NAMALWA (cell line): ENCODE measurements at places on chromosomes 1 and 21.

GRCh38 chr21:43851593-43851992 lies 13.4 kb upstream of the AGPAT3 start:
- DNase-seq: no peak

DNA sequence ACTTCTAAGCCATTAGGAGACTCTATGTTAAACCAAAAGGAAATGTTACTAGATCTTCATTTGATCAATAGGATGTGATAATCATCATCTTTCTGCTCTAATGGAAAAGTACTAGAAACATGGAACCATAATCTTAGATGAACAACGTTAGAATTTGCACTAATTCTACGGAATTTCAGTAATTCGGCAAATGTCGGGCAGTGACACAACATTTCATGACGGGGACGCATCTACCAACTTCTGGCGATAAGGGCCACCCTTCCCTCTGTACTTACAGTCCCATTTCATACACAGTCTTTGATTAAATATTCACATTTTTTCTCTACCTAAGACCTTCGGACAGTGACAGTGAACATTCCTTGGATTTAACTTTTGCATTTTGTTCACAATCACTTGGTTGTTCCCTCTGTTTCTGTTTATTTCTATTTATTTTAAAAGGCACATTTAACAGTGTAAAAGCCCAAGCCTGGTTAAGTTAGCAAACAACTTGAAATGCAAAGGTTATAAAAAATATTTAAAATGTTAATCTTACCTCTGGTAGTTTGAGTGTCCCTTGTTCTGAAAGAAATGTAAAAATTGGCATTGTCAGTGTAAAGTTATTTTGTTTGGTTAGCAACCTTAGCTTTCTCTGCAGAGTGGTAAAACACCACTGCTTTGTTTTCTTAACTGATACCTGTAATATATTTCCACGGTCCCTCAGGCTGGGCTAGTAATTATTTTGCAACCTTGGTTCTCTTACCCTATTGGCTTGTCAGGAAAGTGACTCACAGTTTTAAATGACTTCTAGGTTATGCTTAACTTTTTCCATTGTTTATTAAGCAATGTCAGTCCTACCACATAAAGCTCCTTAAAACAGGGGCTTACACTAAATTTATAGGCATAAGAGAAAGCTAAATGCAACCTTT lies 276.9 kb downstream of the VAV3 start:
- no peak for DNase-seq

DNA sequence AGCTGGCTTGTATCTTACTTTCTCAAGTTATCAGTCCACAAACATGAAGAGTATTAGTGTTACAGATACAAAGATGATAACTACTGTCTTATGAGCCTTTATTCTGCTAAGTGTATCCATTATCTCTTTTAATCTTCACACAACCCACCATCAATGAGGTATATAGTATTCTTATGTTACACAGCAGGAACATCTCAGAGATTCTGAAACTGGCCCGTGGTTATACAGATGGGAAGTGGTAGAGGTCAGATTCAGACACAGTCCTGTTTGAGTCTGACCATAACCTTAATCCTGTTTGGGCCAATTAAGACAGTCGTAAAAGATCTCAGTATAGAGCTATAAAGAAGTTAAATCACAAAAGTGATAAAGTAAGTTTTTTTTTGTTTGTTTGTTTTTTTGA lies 5.1 kb upstream of the TMEM269 start:
- DNase-seq: no peak

DNA sequence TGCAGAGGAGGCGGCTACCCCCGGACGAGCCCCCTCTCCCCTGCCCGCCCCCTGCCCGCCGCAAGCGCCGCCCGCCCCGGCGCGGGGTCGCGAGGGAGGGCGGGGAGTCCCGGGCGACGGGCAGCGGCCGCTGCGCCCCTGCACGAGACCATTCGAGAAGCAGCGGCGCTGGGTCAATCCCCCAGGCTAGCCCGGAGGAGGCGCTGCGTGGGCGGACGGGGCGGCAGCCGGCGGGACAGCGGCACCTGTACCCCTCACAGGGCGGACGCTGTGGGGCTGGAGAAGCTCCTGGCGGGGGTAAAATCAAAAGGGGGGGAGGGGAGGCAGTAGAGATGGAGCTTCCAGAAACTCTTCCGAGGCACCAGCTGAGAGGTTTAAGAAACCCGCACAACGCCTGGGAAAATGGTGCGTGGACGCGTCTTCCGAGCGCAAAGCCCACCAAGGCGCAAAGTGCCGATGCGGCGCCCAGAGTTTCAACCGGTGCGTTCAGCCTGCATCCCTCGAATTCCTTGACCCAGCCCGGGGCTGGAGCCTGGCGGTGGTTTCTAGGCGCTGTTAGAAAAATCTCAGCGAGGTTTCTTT lies at the start of gene PLPPR5:
Gene PLPPR5, minus strand, starts transcription at position 1 of the 582 bp plus-strand sequence. CDS start 190 bp downstream, outside the sequence.
- DNase-seq: no peak

- no peak for DNase-seq
Observed at GRCh38 chr1:183962903-183963302, 74.6 kb downstream of the COLGALT2 start.

DNA sequence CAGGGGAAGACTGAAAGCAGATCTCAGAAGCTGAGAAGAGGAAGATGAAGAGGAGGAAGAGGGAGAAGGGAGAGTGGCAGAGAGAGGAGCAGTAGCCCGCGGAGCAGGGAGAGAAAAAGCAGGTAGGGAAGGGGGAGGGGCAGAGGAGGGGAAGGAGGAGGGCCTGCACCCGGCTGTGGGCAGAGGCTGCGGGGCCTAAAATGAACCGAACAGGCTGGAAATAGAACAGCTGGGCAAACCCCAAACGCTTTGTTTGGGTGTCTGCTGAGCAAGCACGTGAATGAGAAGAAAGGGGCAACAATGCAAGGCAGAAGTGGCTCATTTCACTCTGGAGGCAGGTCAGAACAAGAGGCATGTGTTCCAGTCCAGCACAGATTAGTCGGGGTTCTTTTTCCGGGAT lies 33.5 kb downstream of the KCNC4 start:
- peak; percentile 34 for DNase-seq

GRCh38 chr1:225572422-225572821 lies 80.5 kb downstream of the ENAH start:
- no peak for DNase-seq

GRCh38 chr1:116763787-116764465 lies 9.7 kb downstream of the CD2 start:
- peak; percentile 8 for DNase-seq

DNA sequence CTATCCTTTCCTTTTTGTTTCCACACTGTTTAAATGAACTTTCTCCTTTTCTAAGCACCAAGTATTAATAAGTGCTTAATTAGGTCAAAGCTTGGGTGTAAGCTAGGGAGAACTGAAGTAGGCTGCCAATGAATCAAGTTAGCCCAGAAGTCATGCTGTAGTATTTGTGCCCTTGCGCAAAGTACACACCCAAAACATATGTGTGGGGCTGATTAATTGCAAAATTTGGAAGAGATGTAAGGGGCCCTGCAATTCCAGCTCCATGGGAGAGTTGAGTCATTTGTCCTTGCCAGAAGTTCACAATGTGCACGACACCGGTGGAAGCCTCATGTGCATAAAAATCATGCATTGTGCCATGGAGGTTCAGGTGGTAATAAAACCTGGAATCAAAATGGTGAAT lies 18.6 kb upstream of the NTNG1 start:
- DNase-seq: no peak

- no peak for DNase-seq
Observed at GRCh38 chr1:68551459-68551858, 54.6 kb upstream of the DEPDC1 start.

- DNase-seq: peak; percentile 27
Observed at GRCh38 chr1:31866450-31867032, 50.7 kb upstream of the SPOCD1 start.

- DNase-seq: peak; percentile 66
Observed at GRCh38 chr1:226737819-226738420, 1.2 kb downstream of the ITPKB start.

DNA sequence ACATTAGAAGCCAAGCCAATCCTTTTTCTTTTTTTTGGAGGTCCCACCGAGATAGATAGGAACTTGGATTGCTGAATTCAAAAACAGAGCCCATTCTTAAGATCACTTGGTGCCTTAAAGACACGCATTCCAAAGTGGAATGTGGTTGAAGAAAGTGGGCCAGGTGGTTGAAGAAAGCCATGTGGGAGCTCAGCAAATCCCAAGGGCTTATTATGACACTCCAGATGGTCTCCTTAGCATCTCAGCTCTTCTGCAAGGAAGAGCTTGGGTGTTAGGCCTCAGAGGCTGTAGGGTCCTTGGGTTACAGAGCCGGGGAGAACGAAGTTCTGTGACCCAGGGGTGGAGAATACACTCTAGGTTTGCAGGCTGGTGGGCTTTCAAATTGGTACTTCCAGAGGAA lies 13.5 kb downstream of the TOR3A start:
- DNase-seq: no peak

GRCh38 chr1:197904126-197904787 lies 1.8 kb downstream of the C1orf53 start:
- DNase-seq: no peak

DNA sequence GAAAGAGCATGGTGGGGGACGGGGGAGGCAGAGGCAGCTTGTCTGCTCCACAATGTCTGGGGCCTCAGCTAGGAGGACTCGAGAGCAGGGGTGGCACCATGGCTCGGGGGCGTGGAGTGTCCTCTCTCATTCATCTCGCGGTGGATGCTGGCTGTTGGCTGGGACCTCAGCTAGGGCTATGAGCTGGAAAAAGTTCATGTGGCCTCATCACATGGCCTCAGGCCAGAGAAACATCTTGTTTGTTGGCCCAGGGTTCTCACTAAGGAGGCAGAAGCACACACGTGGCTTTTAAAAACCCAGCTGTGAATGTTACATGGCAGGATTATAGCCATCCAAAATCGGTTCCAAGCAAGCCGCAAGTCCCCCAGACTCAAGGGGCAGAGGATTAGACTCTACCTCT lies 6.2 kb upstream of the CENPS start:
- no peak for DNase-seq
